H1 (cell line): ENCODE measurements at places on chromosomes 7 and 10. TPM values are rescaled to one million over a fixed set of nuclear protein-coding genes. Genes with fewer than 3 reads are reported as not detected.

DNA sequence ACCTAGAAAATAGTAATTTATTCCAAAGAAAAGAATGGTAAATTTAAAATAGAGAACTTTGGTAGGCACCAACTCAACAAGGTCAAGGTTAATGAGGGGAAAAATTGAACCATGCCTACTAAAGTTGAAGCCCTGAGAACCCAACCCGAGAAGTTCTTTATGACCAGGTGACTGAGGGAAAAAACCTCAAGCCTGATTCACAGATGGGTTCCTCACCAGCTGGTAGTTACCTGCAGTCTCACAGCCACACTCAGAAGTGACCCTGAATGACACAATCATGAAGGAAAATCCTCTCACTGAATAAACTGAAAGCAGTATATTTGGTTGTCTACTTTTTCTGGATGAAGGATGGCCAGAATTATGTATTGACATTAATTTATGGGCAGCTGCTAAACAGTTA lies 7.0 kb downstream of the C10orf67 start:
- no peak for DNase-seq
- H3K4me1 ChIP-seq = no peaks in the 10 kb centered on the region
- H3K4me3 ChIP-seq = no peak overlapping the region
- peaks cover 4% of the 10 kb centered on the region; the same call in 1 of the 2 replicates for H3K27me3 ChIP-seq

GRCh38 chr7:68185631-68186456 lies 1189.2 kb downstream of the TYW1 start:
- H3K27me3 ChIP-seq = no peaks in the 10 kb centered on the region
- no peaks in the 10 kb centered on the region for H3K4me1 ChIP-seq
- no peaks in the 10 kb centered on the region for H3K36me3 ChIP-seq
- no peak overlapping the region for H3K27ac ChIP-seq

The RNF148 gene
- total RNA-seq = 0.45 TPM in 1 of 2 replicates, not detected in the other

- no peak overlapping the region for H3K4me3 ChIP-seq
- no peaks in the 10 kb centered on the region for H3K27me3 ChIP-seq
- no peak overlapping the region for H3K27ac ChIP-seq
- 0 out of 2 replicates have a peak, but pooled peaks cover 4% of the 10 kb centered on the region for H3K4me1 ChIP-seq
- no peak for DNase-seq
Observed at GRCh38 chr7:158401826-158402225, 185.8 kb downstream of the PTPRN2 start.

GRCh38 chr10:78713659-78714058 lies 355.1 kb upstream of the ZMIZ1 start:
- H3K36me3 ChIP-seq = no peaks in the 10 kb centered on the region
- H3K4me1 ChIP-seq = peaks cover 2% of the 10 kb centered on the region
- H3K27me3 ChIP-seq = no peaks in the 10 kb centered on the region
- DNase-seq = no peak

DNA sequence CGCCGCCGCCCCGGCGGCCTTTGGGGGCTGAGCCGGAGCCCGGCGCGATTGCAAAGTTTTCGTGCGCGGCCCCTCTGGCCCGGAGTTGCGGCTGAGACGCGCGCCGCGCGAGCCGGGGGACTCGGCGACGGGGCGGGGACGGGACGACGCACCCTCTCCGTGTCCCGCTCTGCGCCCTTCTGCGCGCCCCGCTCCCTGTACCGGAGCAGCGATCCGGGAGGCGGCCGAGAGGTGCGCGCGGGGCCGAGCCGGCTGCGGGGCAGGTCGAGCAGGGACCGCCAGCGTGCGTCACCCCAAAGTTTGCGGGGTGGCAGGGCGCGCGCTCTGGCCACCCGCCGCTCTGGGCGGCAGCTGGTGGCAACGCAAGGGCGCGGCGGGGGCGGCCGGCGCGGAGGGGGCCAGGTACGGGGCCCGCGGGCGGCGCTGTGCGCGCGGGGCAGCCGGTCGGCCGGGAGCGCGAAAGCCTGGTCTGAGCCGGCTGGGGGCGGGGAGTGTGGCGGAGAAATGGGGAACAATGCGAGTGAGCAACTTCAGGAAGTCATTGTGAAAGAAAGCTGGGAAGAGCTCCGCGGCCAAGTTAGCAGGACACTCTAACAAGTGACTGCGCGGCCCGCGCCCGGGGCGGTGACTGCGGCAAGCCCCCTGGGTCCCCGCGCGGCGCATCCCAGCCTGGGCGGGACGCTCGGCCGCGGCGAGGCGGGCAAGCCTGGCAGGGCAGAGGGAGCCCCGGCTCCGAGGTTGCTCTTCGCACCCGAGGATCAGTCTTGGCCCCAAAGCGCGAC lies at the start of gene IKZF1:
IKZF1 (plus strand) TSS at position 588 of the 782 bp plus-strand sequence. CDS start 14,346 bp downstream, outside the sequence.
- H3K27me3 ChIP-seq = peaks cover 41% of the 10 kb centered on the region
- no peak for DNase-seq
- H3K4me3 ChIP-seq = peak within 1 kb of the TSS; percentile 38
- no peaks in the 10 kb centered on the region for H3K36me3 ChIP-seq
- no peaks in the 10 kb centered on the region for H3K4me1 ChIP-seq

The CDK1 gene
- total RNA-seq = 98.8 and 111 TPM in 2 replicates

- no peak for DNase-seq
- no peaks in the 10 kb centered on the region for H3K36me3 ChIP-seq
- H3K27me3 ChIP-seq = no peaks in the 10 kb centered on the region
- no peak overlapping the region for H3K4me3 ChIP-seq
Observed at GRCh38 chr7:43735403-43735801, 6.1 kb upstream of the COA1 start.

The LBX1 gene
- total RNA-seq = not detected in 2 replicates

DNA sequence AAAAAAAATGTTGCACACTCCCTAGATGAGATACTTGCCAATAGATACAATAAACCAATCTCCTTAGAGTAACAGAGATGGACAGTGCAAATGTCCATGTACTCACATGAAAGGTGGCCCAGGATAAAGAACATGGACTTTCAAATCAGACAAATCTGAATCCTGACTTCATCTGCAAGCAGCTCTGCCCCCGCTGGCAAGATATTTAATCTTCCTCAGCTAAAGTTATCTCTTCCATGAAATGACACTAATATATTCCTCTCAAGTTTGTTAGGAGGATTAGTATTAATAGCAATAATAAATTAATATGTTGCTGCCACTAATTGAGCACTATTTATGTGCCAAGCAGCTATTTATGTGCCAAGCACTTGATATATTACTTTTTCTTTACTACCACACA lies 148.6 kb upstream of the YAE1 start:
- H3K4me1 ChIP-seq = no peaks in the 10 kb centered on the region
- no peak for DNase-seq
- no peak overlapping the region for H3K4me3 ChIP-seq
- no peak overlapping the region for H3K27ac ChIP-seq
- no peaks in the 10 kb centered on the region for H3K27me3 ChIP-seq
- no peaks in the 10 kb centered on the region for H3K36me3 ChIP-seq

The PAX4 gene
- total RNA-seq = not detected in 2 replicates

GRCh38 chr10:74371696-74372095 lies 220.7 kb downstream of the ADK start:
- no peak overlapping the region for H3K27ac ChIP-seq
- no peaks in the 10 kb centered on the region for H3K27me3 ChIP-seq
- H3K4me1 ChIP-seq = no peaks in the 10 kb centered on the region
- H3K36me3 ChIP-seq = no peaks in the 10 kb centered on the region
- no peak for DNase-seq

The PAX2 gene
- total RNA-seq = not detected in 2 replicates

GRCh38 chr10:14389981-14390590 lies 59.4 kb upstream of the FRMD4A start:
- no peaks in the 10 kb centered on the region for H3K36me3 ChIP-seq
- no peaks in the 10 kb centered on the region; the same call in 1 of the 2 replicates for H3K4me1 ChIP-seq
- H3K27ac ChIP-seq = no peak overlapping the region
- H3K4me3 ChIP-seq = no peak overlapping the region
- H3K27me3 ChIP-seq = no peaks in the 10 kb centered on the region
- DNase-seq = no peak

GRCh38 chr10:31073996-31074721 lies 42.5 kb upstream of the ZNF438 start:
- no peaks in the 10 kb centered on the region for H3K36me3 ChIP-seq
- H3K4me1 ChIP-seq = peaks cover 8% of the 10 kb centered on the region; the same call in 1 of the 2 replicates
- H3K27ac ChIP-seq = no peak overlapping the region
- DNase-seq = no peak
- no peaks in the 10 kb centered on the region for H3K27me3 ChIP-seq
